ENCODE measurements at places on chromosomes 1 and 21.

GRCh38 chr1:164803366-164803765 is 244.4 kb downstream of the PBX1 start:
- no peak for DNase-seq

DNA sequence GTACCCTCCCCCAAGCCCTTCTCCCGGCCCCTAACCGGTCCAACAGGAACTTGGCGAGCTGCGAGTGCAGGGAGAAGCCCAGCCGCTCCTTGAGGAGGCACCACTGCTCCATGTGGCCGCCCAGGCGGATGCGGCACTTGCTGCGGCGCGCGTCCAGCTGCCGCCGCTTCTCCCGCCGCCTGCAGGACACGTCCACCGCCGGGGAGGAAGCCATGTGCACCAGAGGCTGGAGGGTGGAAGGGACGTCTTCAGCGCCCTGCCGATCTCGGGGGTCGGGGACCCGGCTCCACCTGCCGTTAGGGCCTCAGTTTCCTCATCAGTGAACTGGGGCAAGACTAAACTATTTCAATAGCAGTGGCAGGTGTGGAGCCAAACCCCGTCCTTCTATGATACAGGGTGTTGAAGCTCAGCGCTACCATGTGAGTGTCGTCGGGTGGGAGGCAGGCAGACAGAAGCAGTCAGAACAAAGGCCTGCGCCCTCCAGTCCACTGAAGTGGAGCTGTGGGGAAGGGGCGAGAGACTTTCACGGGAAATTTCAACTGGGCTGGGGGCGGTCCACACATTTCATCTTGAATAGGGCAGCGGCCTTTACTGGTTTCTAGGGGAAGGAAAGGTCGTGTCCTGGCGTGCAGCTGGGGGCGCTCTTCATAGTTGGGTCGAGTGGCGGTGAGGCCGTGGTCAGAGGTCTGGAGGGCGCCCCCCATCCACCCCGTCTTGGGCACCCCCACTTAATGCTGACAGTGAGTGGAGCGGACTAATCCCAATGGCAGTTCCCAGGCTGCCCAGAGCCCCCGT is 592 bp downstream of the ZNF692 start:
- peak; percentile 66 for DNase-seq

DNA sequence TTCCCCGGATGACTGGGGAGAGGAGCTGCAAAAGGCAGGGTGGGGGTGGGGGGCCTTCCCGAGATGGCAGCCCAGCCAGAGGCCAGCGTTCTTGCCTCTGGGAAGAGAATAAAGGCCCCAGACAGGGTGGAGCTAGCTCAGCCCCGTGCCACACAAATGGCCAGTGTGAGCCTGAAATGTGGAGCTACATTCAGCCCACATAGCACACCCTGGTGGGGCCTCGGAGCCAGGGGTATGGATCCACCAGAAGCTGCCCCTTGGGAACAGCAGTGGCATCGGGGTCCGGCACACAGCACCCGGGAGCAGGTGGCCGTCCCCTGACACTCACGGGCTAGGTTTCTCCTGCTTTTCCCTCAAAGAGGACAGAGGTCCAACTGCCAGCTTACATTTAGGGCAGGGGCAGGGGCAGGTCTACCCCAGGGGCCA is 93.9 kb downstream of the PDE9A start:
- DNase-seq: no peak

DNA sequence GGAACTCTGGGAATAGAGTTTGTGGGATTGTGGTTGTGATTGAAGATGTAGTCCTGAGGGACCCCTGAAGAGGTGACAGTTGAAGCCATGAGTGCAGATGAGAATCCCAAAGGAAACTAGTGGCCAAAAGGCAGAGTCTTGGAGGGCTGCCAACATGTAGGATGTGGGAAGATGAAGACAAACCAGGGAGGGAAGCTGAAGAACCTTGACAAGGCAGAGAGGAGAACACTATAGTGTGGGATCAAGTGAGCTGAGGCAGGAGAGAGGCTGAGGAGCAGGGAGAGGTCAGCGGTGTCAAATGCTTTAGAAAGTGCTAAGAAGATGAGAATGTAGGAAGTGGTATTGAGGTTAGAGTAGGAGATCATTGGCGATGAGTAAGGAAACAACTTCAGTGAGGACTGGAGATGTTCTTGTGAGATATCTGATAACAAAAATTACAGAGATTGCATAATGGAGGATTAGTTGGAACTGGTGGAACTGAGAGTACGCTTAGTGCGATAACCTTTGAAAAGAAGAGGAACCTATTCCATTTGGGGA is 88.5 kb upstream of the VCAM1 start:
- DNase-seq: no peak

GRCh38 chr1:55580845-55581332 is 365.7 kb upstream of the USP24 start:
- no peak for DNase-seq

DNA sequence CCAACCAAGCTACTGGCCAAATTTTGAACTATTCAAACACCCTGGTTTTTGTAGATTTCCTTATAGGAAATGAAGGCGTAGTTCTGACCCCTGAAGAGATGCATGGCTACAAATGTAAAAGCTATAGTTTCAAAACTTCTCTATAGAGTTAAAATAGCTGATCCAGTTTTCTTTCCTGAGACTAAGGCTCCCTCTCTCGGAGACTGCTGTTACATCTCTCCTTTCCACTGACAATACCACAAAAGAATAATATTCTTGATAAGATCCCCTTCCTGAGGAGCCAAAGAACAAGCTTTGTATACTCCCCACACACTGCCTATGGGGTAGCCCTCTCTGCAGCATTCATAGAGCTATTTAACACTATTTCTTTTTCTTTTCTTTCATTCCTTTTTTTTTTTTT is 6.7 kb upstream of the CFAP126 start:
- DNase-seq: no peak

- no peak for DNase-seq
These were observed 407 bp upstream of the PIGV start for GRCh38 chr1:26787381-26787705.

- no peak for DNase-seq
These were observed 60.0 kb upstream of the C1orf105 start for GRCh38 chr1:172360511-172360910.

DNA sequence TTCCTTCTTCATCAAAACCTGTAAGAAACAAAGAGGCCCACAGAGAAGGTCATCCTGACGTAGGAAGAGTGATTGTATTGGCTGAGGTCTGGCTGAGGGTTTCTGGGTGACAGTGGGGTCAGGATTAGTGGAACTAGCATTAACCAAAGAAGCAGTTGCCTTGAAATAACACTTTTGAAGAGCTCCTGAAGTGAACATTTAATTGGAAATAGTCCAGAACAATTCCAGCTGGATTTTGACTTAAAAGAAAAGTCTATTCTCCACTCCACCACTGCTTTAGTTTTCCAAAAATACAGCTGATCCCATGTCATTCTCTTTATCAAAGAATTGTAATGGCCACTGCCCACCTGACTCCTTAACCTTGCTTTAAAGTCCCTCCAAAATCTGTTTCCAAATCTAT is 27.7 kb downstream of the CASQ2 start:
- DNase-seq: no peak

- no peak for DNase-seq
These were observed 17.4 kb downstream of the AJAP1 start for GRCh38 chr1:4671828-4672227.

GRCh38 chr1:11784993-11785769 is 20.6 kb downstream of the MTHFR start:
- peak; percentile 73 for DNase-seq

GRCh38 chr1:85411567-85412305 is 53.2 kb downstream of the DDAH1 start:
- DNase-seq: no peak

DNA sequence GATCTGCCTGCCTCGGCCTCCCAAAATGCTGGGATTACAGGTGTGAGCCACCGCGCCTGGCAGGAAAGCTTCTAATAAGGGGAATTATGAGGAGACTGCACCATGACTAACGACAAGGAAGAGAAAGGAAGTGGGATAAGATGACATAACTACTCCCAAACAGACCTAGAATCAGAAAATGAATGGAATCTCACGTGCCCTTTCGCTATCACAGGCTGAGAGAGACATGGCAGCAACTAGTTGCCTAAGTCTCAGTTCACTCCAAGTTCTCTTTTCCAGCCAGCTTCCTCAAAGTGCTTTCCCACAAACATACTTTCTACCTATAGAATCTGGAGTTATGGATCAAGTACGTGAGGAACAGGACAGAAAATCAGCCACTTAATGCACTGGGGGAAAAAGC is 2.0 kb downstream of the PI4KB start:
- no peak for DNase-seq

DNA sequence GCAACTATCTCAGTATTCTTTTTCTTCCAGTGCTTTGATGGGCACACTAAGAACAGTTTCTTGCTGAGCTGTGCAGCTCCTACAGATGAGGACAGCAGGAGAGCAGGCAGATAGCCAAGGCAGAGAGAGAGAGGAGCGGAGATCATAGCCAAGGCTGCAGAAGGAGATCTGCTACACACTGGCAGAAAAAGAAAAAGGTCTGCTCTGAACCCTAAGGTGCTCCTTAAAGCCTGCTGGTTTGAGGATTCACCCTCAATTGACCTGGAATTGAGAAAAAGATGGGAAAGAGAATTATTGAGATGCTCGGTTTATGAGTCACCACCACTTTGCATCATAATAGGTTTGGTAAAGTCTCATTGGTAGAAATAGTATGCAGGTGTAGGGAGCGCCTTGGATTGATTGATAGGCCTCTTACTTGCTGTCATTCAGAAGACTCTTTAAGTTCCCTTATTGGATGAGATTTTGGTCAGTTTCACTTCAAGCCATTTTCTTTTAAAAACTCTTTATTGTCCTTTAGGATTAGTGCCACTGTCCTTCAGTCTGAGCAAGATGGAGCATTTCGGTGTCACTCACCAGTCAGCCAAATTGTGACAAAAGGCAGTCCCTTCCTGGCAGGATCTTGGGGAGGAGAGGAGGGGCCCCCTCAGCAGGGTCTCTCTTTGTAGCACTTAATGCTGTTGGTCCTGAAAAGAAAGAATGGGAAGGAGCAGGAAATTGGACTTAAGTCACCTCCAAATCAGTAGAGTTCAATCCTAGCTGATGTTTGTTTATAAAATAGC is 685.0 kb downstream of the ADGRL2 start:
- no peak for DNase-seq

GRCh38 chr1:193562121-193562520 is 375.7 kb upstream of the B3GALT2 start:
- no peak for DNase-seq

- DNase-seq: no peak
These were observed 11.1 kb upstream of the CD48 start for GRCh38 chr1:160722726-160723125.

DNA sequence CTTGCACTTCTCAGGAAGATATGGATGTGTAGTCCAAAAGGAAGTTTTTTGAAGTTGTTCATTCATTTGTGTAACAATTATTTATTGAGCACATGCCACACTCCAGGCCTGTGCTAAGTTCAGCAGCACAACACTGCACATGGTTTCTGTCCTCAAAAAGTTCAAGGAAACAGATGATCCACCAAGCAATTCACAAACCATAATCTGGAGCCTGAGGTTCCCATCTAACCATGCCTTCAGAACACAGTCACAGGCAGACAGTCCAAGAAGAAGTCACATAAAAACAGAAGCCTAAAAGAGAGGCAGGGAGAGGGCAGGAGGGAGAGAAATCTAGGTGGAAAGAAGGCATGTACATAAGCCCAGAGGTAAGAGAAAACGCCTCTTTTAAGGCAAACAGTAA is 1.9 kb downstream of the CD48 start:
- no peak for DNase-seq

GRCh38 chr21:23939369-23940065 is 1667.8 kb downstream of the MRPL39 start:
- DNase-seq: no peak

DNA sequence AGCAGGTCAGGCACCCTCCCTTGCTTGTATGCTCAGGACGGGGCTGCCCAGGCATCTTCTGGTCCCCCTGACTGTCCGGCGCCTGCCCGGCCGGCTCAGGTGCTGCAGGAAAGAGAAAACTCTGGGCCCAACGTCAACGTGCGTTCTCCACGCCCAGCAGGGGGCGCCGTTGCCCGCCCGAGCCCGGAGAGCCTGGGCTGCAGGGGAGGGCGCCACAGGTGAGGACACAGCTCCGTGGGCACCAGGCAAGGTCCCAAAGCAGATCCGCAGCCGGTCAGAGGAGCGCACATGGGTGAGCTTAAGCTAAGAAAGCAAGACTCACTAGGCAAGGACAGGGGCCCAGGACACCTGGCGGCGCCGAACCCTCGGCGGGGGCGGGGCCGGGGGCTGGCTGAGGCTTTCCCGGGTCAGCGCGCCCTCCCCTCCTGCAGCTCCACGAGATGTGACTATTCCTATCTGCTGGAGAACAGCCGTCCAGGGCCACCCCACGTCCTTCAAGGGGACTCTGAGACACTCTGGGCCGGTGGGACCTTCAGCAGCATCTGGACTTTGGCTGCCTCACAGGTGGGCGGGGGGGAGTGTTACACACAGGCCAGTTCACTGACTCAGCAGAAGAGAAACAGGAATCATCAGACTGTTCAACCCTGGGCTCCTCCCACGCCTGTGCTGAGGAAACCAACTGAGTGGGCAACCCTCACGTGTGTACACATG is 29.3 kb downstream of the KRTAP10-1 start:
- DNase-seq: peak; percentile 67

- DNase-seq: no peak
These were observed 10.4 kb upstream of the PPT1 start for GRCh38 chr1:40107290-40107959.

DNA sequence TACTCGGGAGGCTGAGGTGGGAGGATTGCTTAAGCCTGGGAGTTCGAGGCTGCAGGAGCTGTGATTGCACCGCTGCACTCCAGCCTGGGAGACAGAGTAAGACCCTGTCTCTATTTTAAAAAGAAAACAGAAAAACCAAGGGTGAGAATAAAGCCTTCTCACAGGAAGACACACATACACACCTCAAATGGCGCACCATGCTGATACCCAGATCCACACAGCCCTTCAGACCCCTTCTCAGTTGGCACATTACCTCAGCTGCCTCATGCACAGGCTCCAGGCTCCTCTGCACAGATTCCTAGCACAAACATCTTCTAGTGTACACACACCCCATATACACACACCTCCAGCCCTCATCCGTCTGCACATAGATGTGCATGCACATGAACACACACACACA is 7.9 kb downstream of the FGR start:
- no peak for DNase-seq

DNA sequence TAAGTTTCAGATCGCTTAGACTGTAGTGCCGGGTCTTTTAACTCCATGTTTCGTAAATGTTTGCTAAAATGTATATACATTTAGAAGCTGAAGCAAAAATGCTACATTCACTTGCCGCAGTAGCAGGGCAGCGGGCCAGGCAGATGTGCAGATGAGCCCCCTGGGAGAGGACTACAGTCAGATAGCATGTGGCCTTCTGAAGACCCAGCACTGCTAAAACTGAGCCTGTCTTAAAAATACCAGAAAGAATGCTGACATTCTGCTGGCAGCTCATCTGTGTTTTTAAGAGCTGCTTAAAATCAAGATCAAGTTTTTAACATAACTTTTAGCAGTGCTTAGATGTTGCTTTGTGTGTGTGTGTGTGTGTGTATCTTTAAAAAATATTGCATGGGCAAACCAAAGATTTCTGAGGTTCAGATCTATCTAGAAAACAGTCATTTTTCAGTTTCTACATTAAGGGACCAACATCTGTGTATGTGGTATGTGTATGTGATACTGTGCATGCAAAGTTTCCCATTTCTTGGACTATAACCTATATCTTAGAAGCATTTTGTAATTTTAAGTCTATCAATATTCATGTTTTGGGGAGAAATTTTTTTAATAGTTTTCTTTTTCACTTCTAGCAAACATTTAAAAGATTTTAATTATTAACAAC is 31.7 kb downstream of the CHRM3 start:
- DNase-seq: no peak

Measured in frontal cortex (tissue), 4 donors.